Fibroblast of upper back skin (primary cell): ENCODE measurements at places on chromosomes 2 and 18.

DNA sequence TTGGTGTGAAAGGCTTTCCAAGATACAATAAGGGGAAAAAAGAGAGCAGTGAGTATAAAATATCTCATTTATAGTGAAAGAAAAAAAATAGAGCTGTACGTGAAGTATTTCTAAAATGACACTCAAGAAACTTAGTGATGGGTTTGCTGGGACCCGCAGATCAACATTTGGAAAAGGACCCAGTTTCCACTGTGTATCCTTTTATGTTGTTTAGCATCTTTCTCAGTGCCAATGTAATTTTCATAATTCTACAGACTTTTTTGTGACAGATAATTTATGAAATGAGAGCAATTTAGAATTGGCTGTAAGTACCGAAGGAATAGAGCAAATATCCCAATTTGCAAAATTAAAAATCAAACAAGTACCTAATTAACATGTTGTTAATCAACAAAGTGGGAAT lies 116.9 kb downstream of the SH3BP4 start:
- DNase-seq = no peak

GRCh38 chr18:6672821-6673308 lies 56.7 kb upstream of the ARHGAP28 start:
- no peak for DNase-seq

- DNase-seq = no peak
Observed at GRCh38 chr2:119197529-119198239, 25.9 kb upstream of the STEAP3 start.

GRCh38 chr2:150166313-150167051 lies 321.0 kb downstream of the RND3 start:
- DNase-seq = no peak

GRCh38 chr2:1584691-1585485 lies 159.4 kb downstream of the PXDN start:
- DNase-seq = no peak

DNA sequence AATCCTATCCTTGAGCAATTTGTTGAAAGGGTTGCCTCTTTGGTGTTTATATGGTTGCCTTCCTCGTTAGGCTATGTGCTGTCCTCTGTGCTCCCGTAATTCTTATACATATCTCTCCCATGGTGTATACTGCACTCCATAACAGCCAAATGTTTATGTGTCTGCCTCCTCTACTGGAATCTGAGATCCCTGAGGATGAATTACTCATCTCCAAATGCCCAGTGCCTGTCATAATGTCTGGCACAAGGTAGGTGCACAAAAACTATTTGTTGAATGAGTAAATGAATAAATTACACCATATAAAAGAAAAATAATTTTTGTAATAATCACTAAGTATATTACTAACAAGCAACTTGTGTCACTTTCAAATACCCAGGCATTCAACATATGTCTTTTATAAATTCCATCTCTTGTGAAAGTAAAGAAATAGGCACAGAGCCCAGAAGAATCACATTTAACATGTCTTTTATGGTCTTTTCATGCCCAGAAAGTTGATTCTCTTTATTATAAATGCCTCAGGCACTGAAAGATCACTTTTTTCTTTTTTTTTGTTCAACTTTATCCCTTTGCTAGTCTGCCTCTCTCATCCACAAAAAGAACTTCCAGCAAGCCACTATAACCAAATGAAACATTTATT lies 164.9 kb downstream of the CCDC148 start:
- DNase-seq = peak; percentile 16

DNA sequence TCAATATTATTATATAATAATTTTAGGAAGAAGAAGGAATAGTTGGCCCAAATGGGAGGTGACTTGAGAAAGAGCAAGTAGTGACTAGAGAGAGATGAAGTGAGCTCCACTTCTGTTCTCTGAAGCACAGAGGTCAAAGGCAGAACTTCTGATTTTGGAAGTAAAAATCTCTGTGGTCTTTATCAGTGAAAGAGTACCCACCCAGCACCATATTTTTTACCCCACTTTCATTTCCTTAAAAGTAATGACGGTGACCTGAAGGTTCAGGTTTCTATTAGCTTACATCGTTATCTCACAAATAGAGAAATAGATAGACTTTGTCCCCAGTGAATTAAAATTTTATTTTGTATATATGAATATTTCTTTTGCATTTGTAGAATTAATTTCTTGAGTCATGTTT lies 95.3 kb downstream of the CDH7 start:
- no peak for DNase-seq

- no peak for DNase-seq
Observed at GRCh38 chr18:62610351-62610700, 87.5 kb downstream of the ZCCHC2 start.

GRCh38 chr2:181165199-181165868 lies 184.9 kb downstream of the UBE2E3 start:
- no peak for DNase-seq

DNA sequence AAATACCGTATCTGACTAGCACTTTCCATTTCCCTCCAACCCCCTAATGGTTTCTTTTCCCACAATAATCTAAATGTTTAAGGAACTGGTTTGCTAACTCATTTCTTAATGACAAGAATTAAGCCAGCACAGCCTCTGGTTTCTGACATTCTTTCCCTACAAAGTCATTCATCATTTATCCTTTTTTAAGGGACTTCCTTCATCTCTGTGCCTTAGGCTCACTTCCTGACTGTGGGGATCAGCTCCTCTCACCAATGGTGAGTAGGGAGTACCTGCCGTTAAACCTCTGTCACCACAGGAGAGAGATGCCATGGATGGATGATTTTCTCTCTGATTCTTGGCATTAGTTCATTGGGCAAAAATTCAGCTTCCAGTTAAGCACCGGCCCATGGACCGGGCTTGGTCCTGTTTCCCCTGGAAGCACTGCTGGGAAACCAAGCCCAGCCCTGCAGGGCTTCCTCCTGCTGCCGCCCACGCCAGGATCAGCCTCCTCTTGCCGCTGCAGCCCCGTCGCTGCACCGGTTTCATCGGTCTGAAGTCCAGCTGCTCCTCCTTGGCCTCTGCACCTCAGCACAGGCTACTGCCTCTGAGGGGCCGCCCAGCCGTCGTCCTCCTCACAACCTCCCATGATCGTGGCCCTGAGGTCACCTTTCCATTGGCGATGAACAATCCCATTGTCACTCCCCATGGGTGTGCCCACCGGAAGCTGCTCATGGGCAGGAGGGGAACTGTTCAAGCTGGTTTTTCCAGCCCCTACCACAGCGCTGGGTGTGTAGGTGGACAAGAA lies 64.0 kb upstream of the ZNF516 start:
- peak; percentile 32 for DNase-seq

- DNase-seq = peak; percentile 22
Observed at GRCh38 chr18:41324934-41325333, 630.1 kb upstream of the PIK3C3 start.

DNA sequence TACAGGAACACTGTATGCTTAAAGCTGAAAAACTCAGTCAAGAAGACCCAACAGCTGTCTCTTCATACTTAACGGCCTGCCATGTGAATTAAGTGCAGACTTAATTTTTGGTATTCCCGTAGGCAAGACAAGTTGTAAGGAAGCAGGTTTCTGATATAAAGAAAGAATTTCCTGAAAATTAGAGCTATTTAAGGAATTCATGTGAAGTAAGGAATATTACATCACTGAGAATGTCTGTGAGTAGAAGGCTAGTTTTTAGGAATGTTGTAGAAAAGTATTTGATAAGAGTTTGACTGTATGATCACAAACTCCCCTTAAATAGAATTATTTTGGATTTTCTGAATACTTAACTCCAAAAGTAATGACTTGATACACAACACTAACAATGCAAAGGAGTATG lies 51.0 kb downstream of the WDR33 start:
- peak; percentile 14 for DNase-seq

- peak; percentile 28 for DNase-seq
Observed at GRCh38 chr2:28802975-28803429, 7.6 kb upstream of the SPDYA start.

DNA sequence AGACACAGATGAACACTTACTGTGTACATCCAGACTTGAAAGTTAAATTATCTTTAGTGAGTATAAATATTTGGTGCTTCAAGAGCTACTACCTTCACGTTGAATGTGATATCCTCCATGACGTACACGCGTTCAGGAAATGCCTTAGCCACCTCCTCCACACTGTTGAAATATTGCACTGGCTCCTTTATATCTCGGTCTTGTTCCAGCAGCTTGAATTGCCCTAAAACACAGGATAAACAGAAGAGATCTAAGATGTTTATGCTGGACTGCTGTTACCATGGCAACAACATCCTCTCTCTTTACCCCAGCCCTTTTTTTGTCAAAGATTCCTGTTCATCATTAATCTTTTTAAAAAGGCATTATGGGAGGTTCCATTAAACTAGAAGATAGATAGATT lies 120.3 kb downstream of the MEP1B start:
- no peak for DNase-seq

- no peak for DNase-seq
Observed at GRCh38 chr2:159042115-159042850, 73.8 kb downstream of the TANC1 start.

- peak; percentile 39 for DNase-seq
Observed at GRCh38 chr2:140601342-140601741, 1529.5 kb downstream of the LRP1B start.

DNA sequence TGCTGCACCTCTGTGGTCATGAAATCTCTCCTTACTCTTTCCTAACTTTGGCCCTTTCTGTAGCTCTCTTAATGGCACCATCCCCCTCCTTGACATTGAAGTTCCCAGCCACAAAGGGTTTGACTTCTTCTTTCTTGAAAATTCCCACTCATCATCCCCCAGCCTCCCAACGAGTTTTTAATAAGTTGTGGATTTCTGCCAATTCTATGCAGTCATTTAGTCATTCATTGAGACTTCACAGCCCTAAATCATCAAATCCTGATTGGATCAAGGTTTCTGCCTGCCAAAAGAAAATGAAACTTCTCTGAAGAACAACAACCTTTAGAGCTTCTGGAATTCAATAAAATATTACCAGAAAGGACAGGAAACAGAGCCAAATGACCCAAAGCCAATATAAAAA lies 354.3 kb downstream of the CLIP4 start:
- peak; percentile 81 for DNase-seq

DNA sequence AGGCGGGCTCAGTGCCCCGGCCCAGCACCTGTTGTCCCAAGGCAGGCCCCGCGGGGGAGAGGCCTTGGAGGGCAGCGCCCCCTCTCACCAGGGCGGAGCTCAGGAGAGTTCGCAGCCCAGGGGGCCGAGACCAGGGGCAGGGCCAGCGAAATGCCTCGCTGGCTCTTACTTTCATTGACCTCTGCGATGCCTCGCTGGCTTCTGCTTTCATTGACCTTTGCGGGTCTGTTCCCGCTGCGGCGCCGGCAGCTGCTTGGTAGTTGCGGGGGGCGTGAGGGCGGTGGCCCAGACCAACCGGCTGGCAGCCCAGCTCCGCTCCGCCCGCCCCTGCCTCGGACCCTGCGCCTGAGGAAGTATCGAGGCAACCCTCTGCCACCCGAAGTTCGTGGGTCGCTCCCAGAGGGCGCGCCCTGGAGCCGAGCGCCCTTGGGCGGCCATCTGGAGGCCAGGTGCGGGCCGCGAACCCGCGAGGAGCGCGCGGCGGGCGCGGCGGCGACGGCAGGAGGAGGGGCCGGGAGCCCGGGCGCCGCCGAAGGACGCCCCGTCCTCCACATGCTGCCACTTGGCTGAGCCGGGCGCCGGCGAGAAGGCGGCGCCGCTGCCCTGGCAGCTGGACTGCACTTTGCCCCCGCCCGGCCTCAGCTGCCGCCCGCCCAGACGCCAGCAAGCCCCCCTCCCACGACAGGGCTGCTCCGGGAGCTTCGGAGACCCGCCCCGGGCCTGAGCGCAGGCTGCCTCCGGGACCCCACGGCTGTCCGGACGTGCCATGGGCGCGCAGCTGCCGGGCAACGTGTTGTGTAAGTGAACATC lies 118.0 kb upstream of the MSTN start:
- DNase-seq = peak; percentile 22

GRCh38 chr2:84077496-84077895 lies 381.6 kb downstream of the SUCLG1 start:
- peak; percentile 15 for DNase-seq

GRCh38 chr2:152407204-152407721 lies 72.3 kb downstream of the FMNL2 start:
- no peak for DNase-seq

- no peak for DNase-seq
Observed at GRCh38 chr18:70284976-70285620, 3.7 kb upstream of the SOCS6 start.

GRCh38 chr2:200533754-200534153 lies 7.7 kb downstream of the SGO2 start:
- no peak for DNase-seq

DNA sequence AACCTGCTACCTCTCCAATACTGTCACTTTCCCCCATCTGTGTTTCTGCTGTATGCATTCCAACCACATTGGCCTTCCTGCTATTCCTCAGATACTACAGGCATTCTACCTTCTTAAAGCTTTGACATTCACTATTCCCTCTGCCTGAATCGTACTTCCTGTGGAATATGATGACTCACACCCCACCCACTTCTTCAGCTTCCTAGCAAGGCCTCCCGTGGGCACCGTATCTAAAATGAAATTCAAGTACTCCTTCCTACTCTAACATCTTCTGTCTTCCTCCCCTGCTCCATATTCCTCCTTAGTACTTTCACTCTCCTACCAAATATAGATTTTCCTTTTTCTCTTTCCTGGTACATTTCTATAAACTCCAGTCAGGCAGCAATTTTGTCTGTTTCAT lies 710.4 kb downstream of the RNF144A start:
- peak; percentile 59 for DNase-seq

DNA sequence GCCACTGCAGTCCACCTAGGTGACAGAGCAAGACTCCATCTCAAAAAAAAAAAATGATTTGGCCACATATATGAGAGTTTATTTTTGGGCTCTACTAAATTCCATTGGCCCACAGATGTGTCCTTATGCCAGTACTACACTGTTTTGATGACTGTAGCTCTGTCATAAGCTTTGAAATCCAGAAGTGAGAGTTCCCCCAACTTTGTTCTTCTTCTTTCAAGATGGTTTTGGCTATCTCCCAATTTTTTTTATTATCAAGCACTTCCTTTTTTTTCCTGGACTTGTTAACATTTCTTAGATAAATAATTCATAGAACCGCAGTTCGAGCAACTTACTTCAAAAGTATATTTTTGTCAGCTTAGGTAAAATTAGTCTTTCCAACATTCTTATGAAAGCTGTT lies 96.9 kb downstream of the TSHZ1 start:
- no peak for DNase-seq

- DNase-seq = no peak
Observed at GRCh38 chr2:226159875-226160479, 639.6 kb downstream of the IRS1 start.

- DNase-seq = peak; percentile 25
Observed at GRCh38 chr2:238945433-238946150, 97.7 kb downstream of the TWIST2 start.
